B cell (primary cell): ENCODE measurements at places on chromosomes 2 and 18. TPM values are rescaled to one million over a fixed set of nuclear protein-coding genes. Genes with fewer than 3 reads are reported as not detected.

The RASGRP3 gene
- 67.5 and 70.7 TPM in 2 replicates for total RNA-seq

The L3MBTL4 gene
- total RNA-seq: 11.6 and 11.9 TPM in 2 replicates

GRCh38 chr2:143926736-143927135, 593.2 kb downstream of the ZEB2 start:
- no peak for DNase-seq

- no peak for DNase-seq
These were observed 39.3 kb downstream of the SOCS6 start for GRCh38 chr18:70328169-70328568.

DNA sequence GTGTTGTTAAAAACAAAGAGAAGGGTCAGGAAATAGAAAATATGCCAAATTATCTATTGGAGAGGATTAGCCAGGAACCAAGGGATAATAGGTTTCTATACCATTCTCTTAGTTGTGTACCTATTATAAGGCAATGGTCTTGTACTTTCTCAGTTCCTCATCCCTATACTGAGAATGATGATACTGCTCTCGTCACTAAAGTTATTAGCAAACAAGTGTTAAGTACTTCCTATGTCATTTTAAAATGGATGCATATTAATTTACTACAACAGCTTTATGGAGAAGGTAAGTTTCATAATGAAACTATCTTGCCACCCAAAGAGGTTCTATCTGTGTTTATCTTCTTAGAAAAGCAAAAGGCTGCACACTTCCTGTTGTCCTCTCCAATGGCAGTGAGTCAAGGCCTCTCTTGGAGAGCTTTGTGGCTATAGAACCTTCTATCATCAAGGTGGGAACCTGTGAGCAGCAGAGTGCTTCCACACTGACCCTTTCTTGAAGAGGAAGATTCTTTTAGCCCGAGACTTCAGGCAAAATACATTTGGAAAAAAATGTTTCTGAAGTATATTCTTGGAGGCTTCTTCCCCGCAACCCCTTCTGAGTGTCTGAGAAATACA, 460.7 kb upstream of the FANCL start:
- no peak for DNase-seq

GRCh38 chr2:175062787-175063585, 57.8 kb upstream of the CHN1 start:
- no peak for DNase-seq

GRCh38 chr2:12050396-12050795, 304.0 kb downstream of the LPIN1 start:
- peak; percentile 65 for DNase-seq

DNA sequence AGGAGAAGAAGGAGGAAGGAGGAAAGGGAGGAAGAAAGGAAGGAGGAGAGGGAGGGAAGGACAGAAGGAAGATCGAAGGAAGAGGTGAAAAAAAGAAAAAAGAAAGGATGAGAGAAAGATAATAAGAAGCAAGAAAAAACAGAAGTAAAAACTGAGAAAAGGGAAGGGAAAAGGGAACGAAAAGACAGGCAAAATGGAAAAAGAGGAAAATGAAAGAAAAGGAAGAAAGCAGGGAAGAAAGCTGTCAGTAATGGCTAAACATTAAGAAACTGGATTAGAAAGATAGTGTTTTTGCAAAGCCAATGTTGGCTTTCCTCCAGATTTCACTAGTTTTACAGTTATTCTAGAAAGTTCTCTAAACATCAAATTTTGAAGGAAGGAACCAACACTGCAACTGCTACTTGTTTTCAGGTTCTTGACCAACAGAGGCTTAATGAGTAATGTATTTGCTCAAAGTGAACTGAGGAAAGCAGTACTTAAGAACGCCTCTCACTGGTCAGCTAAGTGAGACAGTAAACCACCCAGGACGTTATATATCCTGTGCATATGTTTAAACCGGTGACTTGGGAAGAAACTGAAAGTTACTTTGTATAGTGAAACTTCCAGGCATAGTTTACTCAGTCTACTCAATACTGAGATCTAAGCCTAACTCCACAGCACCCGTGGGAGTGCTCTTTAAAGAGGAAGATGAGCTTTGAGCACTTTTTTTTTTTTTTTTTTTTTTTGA, 286.2 kb upstream of the TRIB2 start:
- peak; percentile 48 for DNase-seq

GRCh38 chr2:165953306-165953654, 296 bp downstream of the TTC21B start:
- DNase-seq: no peak

DNA sequence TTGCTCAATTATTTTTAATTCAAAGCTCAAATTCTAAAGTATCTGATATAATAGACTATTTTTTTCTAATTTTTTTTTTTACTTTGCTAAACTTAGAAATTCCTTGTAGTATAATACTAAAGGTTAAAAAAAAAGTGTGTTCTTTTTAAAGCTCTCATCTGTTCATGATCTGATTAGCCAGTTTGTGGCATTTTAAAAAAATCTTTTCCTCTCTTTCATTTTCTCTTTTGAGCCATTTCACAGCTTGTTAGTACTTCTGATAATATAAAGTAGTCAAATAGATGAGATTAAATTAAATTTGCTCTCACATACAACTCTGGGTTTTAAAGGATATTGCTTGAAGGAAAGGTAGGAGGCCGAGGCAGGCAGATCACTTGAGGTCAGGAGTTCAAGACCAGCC, 40.7 kb upstream of the NEMP2 start:
- DNase-seq: no peak

The SLC11A1 gene
- total RNA-seq: 6.5 and 7.0 TPM in 2 replicates

DNA sequence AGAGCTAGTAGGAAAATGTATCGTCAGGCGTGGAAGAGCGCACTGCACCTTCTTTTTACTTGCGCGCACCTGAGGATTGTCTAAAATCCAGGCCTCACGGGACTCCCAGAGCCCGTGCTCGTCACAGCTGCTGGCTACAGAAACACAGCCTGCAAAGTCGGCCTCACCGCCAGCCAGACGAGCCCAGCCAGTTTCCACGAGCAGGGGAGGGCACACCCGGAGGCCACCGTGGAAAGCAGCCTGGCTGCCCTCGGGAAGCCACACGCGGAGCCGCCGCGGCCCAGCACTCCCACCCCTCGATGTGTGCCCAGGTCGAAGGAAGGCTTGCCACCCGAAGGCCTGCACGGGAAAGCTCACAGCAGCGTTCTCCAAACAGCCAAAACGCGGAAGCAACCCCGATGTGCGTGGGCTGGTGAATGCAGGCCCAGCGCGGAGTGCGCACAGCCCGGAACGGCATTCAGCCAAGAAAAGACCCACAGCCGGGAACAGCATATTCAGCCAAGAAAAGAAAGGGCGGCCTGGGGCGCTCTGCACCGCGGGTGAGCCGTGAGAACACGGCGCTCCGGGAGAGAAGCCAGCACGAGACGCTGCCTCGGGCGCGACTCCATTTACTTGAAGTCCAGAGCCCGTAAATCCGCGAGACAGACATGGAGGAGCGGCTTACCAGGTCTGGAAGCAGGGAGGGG, 53.9 kb upstream of the SALL3 start:
- no peak for DNase-seq

GRCh38 chr2:168470320-168471162, 14.5 kb downstream of the CERS6 start:
- DNase-seq: no peak

GRCh38 chr2:105888625-105889024, 143.9 kb downstream of the NCK2 start:
- no peak for DNase-seq

DNA sequence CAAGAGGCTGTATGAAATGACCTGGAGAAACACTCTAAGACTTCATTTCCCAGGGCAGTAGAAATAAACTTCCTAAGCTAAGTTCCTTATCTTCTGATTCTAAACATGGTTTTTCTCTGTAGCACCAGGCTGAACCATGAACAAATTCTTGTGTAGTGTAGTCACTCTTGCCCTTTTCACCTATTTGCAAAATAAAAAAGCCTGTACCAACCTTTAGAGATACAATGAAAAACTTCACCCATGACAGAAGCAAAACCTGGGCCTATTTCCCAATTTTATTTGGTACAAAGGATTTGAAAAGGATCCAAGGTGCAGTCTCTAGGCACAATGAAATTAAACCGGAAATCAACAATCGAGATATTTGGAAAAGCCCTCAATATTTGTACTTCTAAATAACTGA, 43.6 kb downstream of the POLR1A start:
- no peak for DNase-seq

DNA sequence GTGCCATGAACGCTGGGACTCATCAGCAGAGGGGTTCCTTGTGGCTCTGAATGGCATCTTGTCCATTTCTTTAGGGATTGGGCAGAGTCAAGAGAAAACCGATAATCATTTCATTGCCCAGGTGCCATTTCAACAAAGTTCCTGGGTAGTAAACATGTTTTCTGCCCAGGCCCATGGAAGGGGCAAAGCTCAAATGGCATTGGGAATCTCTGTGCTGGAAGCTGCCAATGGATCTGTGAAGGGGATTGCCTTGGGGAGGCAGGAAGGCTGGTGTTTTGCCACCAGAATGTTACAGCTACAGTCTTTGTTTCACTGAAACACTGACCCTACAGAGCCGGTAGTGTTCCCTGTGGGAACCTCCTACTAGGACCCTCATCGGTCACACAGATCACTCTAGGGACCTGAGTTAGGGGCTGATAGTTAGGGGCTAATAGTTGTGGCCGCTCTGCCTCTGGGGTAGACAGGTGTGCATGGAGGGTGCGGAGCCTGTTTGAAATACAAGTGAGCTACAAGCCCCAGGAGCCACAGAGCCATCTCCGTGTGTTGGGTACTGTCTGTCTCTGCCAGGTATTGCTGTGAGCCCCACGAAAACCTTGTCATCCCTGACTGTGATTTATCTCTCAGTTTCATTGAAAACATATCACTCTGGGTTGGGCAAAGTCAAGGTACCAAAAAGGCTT, 224.4 kb upstream of the COPS8 start:
- no peak for DNase-seq

- no peak for DNase-seq
These were observed 272.0 kb downstream of the ETAA1 start for GRCh38 chr2:67669168-67669567.

- no peak for DNase-seq
These were observed 41.4 kb upstream of the TMEFF2 start for GRCh38 chr2:192236136-192236535.

DNA sequence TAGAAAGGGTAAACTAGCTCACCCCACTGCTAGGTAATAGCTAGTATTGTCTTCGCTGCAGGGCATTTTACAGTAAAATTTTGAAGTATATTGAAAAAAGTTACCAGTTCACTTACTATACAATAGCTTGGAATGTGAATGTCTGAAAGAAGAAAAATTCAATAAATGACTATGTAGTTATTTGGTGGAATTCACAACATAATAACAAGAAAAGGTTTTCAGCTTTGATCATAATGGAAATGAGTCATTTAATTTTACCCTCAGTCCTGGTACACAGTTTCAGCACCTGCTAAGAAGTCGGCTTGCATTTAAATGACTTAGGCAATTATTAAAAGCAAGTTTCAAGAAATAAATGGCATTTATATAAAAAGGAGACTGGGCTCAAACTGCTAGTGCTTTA, 90.4 kb downstream of the NUP35 start:
- no peak for DNase-seq

GRCh38 chr2:136404176-136404575, 286.2 kb upstream of the CXCR4 start:
- DNase-seq: no peak

The STPG4 gene
- 0.79 and 0.90 TPM in 2 replicates for total RNA-seq

DNA sequence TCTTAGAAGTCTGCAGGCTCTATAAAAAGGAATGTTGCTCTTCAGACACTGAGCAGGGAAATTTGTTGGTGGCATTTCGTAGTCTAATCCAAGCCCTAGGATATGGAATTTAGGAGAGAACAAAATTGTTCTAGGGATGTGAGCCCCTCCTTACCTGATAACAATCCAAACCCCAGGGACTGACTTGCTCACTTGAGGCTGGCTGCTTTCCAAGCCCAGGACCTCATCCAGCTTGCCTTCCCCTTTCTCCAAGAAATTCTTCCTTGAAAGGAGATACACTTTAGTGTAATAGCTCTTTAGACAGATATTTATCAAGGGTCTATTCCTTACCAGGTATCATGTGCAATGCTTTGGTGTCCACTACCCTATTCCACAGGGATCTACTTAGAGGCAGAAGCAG, 279.8 kb downstream of the C1D start:
- no peak for DNase-seq

The OR6B2 gene
- not detected in 2 replicates for total RNA-seq

DNA sequence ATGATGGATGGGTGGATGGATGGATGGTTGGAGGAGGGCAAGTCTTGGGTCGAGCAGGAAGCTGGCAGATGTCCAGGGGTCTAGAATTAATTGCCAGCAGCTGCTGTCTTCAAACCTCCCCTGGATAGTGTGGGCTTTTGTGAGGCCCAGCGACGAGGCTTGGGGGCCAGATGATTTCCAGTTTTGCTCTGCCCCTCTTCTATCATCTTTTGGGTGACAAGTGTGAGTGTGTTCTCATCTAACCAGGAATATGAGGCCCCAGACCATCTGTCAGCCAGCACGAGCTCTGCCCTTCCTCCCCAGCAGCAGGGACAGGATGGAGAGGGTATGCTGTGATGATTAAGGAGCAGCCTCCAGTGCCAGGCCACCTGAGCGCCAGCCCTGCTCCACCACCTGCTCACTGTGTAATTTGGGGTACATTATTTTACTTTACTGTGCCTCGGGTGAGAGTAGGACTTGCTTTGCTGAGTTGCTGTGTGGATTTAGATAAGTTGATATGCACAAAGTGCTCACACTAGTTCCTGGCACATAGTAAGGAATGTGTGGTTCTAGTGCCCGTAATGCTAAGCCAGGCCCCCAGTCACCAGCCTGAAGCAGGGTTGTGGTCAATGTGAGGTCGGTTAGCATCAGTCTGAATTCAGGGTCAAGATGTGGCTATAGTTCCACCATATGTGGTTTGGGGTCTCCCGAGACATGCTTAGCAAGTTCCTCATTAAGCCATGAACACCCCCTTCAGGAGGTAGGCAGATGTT, 251.1 kb downstream of the CYP26B1 start:
- DNase-seq: no peak

- DNase-seq: no peak
These were observed 58.7 kb downstream of the C18orf54 start for GRCh38 chr18:54416436-54416835.

- no peak for DNase-seq
These were observed 145.3 kb downstream of the C1D start for GRCh38 chr2:67917332-67918054.

DNA sequence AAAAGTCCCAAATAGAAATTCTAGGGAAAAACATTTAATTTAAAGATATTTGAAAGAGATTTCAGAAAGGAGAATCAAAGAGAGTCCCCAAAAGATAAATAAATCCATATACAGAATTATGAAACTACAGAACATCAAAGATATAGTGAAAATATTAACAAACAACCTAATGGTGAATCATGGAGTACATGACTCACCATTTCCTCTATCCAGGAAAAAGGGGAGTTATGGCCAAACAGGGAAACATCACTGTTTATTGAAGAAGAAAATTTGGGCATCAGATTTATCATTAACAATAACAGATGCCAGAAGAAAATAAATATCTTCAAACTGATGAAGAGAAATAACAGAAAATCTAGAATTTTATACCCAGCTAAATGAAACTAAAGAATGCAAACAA, 448.3 kb downstream of the CDH2 start:
- DNase-seq: no peak

The RNF125 gene
- 5.6 and 6.4 TPM in 2 replicates for total RNA-seq

- DNase-seq: no peak
These were observed 1211.8 kb upstream of the SLC39A10 start for GRCh38 chr2:194445226-194445625.
